ENCODE measurements at places on chromosomes 6 and 20.

DNA sequence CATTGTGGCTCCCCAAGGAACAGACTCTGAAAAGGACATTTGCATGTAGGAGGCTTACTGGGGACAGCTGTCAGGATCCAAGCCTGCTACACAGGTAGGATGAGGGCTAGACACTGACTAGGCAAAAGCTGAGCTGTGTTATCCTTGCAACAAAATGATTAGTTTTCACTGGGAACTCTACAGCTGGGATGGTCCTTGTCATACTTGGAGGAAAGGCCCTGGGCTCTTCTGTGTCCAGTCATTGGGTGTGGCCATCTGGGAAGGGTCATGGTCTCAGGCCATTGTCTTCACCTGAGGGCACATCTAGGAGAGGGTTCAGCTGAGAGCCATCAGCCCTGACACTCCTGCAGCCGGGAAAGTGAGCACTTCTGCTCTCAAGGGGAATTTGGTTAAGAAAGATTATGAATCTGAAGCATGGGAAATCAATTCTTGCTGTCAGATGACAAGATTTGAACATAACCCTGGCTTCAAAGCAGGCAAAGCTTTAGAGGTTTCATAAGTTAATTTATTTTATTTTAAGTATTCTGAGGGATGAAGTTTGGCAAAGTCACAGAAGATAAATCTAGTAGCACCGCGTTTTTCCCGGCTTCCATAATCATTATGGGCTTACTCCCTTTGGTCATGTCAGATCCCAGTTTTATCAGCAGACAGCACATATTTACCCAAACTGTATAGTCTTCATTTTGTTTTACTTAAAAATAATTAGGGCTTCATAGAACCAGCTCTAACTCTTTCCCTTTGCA lies 78.4 kb upstream of the SLC22A23 start:
- no peak for DNase-seq

DNA sequence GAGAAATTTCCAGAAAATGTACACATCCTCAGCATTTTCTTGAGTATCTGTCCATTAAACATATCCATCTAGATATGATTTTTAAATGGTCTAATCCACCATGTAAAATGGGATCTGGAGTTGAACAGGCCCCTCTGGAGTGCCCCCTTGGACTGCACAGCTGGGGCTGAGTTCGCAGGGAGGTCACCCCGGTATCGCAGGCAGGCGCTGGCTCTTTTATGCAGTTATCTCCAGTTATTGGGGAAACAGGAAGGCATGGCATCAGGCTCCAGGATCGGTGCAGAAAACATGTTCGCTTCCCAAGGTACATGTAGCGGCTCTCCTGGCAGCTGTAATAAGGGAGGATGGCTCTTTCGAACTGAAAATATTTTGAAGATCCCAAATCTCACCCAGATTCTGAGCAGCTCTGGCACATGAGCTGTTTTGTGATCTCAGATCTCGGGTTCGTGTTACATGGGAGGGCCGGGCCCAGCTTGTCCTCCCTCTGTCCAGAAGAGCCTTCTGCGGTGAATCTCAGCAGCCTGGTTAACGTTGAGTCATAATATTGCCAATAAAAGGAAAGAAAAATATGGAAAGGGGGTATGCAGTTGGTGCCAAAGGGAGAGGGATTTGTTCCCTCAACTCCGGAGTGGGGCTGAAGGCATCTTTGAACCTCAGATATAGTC lies 167.7 kb downstream of the EYA2 start:
- DNase-seq: no peak

DNA sequence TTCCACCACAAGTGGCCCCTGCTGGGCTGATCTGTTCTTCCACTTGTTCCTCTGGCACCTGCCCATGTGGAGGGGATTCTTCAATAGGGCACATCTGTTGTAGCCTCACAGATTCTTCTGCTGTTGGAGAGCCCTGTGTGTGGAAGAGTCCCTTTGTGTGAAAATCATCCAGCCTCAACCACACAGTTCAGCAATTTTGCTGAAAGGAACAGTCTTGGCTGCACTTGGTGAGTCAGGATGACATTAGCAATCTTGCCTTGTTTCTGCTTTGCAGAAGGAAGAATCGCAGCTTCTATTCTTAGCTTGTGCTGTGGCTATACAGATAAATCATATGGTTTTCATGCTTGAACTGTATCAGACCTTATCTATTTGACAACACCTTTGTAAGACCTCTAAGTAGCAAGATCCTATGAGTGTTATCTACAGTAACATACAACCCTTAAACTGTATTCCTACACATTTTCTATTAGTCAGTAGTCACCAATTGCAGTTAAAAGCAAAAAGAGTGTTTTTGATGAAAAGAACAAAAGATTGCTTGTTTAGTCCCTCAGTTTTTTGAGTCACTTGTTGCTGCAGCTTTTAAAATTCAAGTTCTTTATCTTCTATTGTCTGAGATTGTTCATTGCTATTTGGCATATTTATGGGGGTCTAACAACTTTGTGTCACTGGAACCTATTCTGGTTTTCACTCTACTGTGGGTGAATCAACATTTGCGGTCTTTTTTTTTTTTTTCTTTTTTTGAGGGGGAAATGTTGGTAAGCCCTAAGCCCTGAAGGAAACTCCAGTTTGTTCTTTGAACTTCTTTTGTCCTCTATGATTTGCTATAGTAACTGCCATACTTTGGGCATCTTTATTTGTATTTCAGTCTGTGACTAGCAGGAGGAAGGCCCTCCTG lies 231.6 kb downstream of the TFAP2B start:
- DNase-seq: no peak

DNA sequence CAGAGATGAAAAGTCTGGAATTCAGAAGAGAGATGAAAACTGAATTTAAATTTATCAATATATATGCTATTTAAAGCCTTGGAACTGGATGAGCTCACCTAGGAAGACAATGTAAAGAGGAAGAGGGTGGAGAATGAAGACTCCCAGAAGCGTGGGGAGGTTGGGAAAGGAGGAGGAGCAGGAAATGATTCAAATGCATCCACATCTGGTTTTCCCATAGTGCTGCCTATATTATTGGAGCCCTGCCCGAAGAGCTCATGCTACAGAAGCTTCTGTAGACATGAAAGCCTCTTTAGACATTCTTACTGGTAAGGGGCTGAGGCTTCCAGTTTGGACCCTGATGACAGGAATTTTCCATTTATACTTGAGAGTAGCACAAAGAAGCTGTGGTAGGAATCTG lies 19.2 kb downstream of the PDE7B start:
- no peak for DNase-seq

- no peak for DNase-seq
These were observed 224.3 kb downstream of the BTBD9 start for GRCh38 chr6:38415231-38416005.

DNA sequence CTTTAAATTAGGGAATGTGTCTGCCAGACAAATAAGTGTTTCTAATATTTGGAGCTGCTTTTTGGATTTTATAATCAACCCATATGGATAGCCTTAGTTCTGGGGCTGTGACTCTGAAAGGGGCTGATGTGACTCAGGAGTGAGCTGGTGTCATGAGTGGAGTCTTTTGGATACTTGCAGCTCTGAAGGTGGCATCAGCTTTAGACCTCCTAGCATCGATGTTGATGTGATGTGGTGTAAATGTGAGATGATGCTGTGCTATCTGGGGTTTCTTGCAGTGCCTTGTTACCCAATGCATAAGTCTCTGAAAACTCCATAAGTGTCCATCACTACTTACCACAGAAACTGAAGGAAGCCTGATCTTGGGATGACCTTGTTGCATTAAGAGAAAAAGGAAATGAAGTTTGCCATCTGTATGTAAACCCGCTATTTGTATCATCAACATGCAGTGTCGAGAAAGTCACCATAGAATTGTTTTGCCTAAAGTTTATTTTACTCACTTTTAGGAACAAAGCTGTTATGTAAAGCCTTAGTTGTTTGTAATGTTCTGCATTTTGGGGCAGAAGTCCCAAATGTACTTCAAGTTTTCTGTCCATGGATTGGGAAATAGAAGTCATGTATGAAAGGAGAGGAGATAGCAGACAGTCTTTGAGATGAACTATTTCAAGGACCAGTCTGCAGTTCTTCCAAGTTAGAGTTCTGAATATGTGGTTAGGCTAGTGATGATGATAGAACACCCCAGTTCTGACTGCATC lies 8.0 kb downstream of the FOXO3 start:
- no peak for DNase-seq

DNA sequence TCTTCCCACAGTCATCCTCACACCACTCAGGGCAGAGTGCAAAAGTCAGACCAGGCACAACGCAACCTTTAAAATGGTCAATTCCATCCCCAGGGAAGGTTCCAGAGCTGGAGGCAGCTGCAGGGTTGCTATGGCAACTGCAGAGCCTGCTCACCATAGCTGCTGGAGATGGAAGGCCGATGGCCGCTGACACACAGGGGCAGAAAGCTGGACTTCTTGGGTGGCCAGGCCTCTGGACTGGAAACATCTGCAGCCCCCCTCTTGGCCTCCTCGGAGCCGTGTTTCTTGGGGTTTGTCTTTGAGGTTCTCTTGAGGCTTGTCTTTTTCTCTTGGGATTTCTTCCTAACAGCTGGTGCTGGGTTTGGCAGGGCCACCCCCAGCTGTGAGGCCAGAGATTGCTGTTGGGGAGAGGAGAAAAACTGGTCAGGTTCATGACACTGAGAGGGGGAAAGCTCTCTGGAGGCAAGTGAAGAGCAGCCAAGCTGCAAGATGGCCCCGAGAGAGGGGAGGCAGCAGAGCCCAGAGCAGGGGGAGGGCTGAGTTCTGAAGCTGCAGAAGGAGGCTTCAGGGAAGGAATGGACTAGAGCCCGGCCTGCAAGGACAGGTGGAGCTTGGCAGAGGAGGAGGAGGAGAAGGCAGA lies 10.2 kb downstream of the BNIP5 start:
- DNase-seq: peak; percentile 16

- no peak for DNase-seq
These were observed 61.5 kb downstream of the JPH2 start for GRCh38 chr20:44125332-44126127.

- DNase-seq: peak; percentile 40
These were observed 130.1 kb downstream of the NFATC2 start for GRCh38 chr20:51412333-51412871.

Data from NCI-H2171 (cell line).